ENCODE measurements at places on chromosomes 13 and 19.

DNA sequence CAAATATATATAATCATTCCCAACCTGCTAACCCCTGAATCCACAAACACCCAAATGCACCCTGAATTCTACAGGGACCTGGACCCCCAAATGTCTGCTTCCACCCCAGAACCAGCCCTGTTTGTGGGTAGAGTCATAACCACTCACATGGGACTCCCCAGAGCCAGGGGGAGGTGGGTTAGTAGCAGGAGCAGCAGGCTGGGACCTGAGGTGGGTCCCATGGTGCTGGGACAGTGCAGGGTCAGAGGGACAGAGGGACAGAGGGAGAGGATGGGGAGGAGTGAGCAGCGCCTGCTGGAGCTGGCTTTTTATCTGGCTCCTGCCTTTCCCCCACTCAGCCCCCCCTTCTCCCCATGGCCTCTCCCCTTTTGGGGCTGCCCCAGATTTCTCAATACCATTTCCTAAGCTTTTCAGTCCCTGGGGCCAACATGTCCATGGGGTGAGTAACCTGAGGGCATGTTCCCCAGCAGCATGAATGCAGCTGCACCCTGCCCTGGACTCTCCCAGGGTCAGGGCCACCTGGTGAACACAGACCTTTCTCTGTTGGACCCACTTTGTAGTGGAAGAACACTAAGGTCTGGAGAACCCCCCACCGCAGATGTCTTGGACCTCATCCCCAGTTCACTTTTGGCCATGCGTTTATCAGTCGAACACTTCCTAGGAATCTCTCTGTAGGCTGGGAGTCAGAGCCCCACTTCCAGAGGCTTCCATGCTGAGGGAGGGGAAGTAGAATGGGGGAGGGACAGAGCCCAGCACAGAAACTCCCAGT, at the start of gene C3:
C3 (minus strand) TSS at position 282 of the 769 bp plus-strand sequence; CDS start at position 221, 61 bp downstream.
- DNase-seq: no peak

- DNase-seq: no peak
Observed at GRCh38 chr13:33178209-33178840, 107.2 kb downstream of the STARD13 start.

DNA sequence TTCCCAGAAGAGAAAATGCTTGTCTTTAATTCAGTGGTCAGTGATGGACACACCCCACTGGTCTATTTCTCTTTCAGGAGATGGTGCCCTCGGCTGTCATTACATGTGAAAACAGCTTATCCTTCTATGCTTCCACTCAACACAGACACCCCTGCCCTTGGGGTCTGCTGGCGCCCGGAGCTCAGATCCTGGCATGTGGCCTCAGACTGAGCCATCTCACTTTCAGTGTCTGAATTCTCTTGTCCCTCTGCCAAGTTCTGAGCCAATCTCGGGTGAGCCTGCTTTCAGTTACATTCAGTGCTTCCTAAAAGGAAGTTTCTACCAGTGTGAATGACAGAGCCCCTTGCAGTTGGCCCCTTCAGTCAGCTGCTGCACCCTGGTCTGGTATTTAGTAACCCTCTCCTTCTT, 293.6 kb downstream of the DNAJC15 start:
- no peak for DNase-seq

DNA sequence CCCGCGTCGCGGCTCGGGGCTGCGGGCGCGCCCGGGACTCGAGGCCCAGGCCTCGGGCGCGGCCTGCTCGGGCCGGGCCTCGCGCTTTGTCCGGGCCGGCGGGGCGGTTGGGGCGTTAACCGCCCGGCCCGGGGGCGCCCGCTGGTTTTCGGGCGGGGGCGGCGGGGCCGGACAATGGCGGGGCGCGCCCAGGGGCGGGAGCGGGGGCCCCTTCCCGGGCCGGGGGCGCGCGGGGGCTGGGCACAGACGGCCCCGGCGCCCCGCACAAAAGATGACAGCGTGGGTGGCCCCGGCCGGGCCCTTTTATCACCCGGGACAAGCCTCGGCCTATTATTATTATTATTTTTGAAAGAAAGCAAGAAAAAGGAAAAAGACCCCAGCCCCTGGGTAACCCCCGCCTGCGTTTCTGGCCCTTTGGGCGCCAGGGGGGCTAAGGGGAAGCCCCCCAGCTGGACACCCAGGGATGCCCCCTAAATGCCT, 419 bp downstream of the KDM4B start:
- no peak for DNase-seq

- no peak for DNase-seq
Observed at GRCh38 chr19:52691215-52691610, 43.6 kb downstream of the ZNF611 start.

- no peak for DNase-seq
Observed at GRCh38 chr19:34555447-34555846, 73.9 kb downstream of the WTIP start.

DNA sequence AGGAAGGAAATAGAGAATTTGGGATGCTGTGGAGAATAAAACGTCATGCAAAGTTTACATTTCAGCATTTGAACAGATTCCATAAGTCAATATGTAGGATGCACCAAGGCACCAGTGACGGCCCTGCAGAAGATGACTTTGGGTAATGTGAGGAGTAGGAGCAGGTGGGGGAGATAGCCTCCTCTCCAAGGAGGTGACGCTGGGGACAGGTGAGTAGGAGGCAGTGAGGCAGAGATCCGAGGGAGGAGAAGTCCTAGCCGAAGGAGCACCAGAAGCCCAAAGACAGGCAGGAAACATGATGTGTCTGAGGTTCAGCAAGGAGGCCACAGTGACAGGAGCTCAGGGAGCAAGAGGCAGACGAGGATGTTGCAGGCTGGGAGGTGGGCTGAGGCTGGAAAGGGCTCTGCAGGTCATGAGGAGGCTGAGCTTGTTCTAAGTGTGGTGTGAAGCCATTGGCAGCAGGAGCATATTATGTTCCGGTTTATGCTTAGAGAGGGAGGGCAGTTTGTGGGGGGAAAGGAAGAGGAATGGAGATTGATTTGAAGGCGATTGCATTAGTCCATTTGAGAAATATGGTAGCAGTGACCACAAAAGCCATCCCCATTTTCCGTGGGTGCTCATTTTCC, 55.7 kb upstream of the C1QTNF9 start:
- no peak for DNase-seq

GRCh38 chr19:17235971-17236777, 9.5 kb downstream of the NR2F6 start:
- no peak for DNase-seq

- DNase-seq: no peak
Observed at GRCh38 chr19:40752257-40752781, 1.3 kb downstream of the SNRPA start.

- no peak for DNase-seq
Observed at GRCh38 chr13:40801255-40802217, 12.1 kb downstream of the SLC25A15 start.

GRCh38 chr19:36013280-36014011, 567 bp downstream of the ALKBH6 start:
- DNase-seq: no peak

DNA sequence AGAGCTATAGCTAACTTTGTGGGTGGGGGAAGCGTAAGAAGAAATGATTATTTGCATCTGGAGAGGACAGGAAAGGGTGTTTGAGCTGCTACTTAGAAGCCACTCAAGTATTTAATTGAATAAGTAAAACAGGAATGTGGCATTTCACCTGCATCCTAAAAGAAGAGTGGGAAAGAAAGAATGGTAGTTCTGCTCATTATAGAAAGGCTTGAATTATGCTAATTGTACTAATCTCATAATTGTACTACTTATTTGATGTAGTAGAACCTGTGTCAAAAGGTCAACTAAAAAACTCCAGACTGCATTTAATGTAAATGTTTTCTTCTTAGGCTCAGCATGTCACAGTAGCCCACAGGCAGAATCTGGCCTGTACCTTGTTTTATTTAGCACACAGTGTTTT, 113.6 kb downstream of the RNF17 start:
- no peak for DNase-seq

- DNase-seq: no peak
Observed at GRCh38 chr13:101875091-101875490, 422.6 kb downstream of the ITGBL1 start.

GRCh38 chr19:18223860-18224524, 2.2 kb downstream of the PDE4C start:
- DNase-seq: no peak

- DNase-seq: no peak
Observed at GRCh38 chr19:40862333-40862732, 12.1 kb upstream of the CYP2A6 start.

DNA sequence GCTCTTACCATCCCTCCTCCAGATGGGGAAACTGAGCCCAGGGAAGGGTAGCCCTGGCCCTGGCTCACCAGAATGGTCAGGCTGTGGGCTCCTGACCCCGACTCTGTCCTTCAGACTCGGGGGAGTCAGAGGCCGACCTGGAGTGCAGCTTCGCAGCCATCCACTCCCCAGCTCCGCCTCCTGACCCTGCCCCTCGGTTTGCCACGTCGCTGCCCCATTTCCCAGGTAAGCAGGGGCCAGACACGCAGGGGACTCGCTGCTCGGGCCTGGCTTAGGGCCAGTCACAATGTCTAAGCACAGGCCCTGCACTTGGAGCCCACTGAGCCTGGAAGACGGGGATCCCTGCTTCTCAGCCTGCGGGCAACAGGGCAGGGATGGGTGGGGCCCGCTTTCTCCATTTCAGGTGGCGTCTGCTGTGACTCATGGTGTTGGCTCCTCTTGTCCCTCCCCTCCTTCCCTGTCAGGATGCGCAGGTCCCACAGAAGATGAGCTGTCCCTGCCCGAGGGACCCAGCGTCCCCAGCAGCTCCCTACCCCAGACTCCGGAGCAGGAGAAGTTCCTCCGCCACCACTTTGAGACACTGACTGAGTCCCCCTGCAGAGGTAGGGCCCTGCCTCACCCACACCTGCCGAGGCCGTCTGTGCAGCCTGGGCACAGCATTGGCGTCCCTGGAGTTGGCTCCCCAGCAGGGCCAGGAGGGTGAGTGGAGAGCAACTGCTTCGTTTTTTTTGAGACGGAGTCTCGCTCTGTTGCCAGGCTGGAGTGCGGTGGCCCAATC, 9.2 kb upstream of the OVOL3 start:
- DNase-seq: no peak

DNA sequence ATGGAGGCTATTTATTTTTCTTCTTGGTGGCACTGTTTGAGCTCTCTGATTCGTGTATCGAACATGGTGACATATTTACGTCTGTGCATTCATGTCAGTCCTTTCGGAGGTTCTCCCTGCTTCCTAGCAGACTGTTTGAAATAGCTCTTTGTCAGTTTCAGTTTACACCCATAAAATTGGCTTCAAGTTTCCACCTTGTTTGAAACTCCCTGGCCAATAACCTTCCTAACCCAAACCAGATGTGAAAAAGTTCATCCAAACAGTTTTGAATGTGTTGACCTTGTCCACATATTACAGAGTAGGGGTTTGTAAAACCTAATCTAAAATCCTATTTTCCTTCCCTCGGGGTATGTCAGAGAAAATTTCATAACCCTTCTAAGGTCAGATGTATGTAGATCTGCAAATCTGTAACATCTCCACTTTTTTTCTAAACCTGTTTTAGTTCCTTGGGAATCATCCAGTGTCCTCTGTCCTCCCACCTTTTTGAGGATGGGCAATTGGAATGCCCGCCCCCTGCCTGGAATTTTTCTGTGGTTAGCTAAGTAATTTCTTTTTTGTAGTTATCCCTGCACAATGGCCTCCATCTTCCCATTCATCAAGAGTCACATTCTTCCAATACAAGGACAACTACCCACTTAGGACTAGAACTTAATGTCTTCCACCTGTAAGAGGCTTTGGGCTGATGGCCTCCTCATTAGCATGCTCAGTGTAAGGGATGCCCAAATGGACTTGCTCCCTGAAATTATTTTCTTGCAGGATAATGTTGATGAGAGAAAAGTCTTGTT, 499.8 kb downstream of the GPC6 start:
- DNase-seq: no peak

DNA sequence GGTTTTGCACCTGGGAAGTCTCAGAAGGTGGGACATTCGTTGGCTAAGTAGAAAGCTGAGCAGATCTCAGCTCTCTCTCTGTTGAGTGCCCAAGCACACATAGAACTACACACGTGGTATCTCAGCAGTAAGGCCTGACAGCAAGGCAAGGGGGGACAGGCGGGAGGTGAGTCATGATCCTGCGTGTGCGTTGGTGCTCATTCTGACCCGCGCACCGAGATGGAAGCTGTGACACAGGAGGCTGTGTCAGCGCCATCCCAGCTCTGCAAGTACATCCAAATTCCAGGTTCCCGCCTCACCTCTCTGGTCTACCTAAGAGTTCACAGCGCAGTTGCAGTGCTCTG, 135.7 kb downstream of the USP12 start:
- no peak for DNase-seq

DNA sequence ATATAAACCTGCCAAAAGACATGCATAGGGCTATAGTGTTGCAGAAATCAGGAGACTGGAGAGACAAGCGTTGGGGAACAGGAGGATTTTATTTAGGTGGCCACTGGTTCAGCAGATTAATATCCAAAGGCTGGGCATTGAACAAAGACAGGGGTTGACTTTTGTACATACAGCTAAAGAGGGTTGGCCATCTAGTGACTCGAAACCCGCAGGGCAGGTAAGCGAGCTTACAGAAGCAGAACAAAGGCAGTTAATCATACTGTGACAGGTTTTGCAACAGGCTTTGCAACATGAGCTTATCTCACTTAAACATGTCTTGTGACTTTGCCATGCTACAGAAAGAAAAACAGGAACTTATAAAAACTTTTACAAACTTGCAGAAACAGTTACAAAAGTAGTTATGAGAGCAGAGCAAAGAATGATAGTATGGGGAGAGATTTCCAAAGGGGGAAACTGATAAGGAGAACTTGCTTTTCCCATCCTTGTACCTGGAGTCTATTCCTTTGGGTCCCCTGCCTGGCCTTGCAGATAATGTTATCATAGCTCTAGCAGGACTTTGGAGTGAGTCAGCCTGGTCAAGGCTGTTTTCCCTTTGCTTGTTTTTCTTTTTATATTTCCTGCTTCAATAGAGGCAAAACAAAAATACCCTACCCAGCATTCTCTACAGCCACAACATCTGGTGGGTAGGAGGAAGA, 234.2 kb downstream of the PCDH17 start:
- no peak for DNase-seq

GRCh38 chr19:12872941-12873890, 8.0 kb downstream of the DNASE2 start:
- DNase-seq: no peak

- DNase-seq: no peak
Observed at GRCh38 chr19:1220477-1220930, 14.9 kb downstream of the STK11 start.

DNA sequence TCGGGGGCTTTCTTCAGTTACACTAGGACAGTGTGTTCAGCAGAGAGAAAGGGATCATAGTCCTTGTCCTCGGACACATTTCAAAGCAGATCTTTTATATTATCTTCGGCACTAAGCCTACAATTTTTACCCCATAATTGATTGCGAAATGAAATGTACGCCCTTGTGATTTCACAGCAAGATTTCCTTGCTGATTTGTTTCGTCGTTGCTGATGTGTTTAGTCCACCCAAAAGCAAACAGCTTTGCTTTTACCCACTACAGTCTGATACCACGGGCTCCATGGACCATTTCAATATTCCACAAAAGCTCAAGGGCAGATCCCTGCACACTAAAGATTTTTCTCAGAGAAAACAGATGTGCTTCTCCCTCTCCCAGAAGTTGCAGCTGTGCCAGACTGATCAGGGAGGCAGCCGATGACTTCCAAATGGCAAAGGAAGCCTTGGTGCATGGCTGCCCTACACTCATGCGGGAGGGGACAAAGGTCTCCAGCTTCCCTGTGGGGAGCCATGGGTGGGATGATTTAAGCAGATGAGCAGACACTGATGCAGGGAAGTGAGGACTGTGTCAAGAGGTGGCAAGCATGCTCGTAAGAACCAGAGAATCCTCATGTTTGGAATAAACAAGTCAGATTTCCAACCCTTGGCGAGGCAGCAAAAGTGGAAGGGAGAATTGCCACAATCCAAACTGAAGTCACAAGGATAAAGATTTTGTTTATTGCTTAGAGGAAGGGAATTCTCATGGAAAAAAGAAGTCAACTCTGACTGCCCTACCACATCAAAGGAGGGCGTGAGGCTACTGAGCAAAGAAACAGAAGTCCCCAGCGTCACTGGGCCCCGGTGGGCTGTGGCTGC, 81.1 kb downstream of the STK24 start:
- DNase-seq: no peak

Measured in thoracic aorta (tissue), 2 donors.